ENCODE measurements at places on chromosomes 16 and 17.

DNA sequence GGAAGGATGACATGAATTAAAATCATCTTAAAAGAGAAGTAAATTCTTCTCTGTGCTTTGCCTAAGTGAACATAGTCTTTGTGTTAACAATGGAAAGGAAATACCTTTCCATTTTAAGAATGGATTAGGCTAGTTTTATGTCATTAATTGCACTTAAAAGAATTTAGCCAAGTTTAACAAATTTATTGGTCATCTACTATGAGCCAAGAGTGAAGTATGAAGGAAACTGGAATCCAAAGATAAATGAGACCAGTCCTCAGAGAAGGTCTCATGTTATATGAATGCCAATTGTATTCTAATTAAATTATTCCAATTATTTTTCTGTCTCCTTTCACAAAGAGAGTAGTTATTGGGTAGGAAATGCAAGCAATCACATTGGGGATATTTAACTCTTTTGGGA, 741.3 kb upstream of the SOX9 start:
- no peak for DNase-seq

DNA sequence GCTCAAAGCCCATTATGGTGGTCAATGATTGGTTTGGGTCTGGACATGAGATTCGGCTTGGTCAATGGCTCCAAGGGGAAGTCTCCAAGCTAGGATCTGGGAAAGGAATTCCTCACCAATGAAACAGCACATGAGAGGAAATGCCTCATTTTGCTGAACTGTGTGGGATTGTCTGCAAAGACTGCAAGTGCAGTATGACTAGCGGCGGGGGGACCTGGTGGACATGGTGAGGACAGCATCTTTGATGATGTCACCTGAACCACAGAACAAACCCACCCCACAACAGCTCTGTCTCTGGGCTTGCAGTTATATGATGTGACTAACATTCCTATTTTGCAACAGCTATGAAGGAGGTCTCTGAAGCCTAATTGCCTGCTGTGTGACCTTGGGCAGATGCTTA, 50.6 kb upstream of the NKD1 start:
- no peak for DNase-seq

DNA sequence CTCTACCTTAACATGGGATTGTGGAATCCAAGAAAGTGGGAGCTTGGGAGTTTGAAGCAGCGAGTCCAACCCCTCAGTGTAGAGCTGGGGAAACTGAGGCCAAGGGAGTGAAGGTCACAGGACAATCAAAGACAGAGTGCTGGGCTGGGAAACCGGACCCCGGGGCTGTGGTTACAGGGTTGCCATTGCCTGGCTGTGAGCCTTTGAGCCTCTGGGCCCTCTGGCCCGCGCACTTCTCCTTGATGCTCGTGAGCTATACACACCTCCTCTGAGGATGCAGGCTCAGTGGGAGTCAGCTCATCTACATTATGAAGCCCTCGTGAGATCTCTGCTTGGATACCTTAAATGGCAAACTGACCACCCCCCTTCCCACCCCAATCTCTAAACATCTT, 2.1 kb downstream of the ABCC3 start:
- DNase-seq = no peak

- no peak for DNase-seq
Measured at GRCh38 chr17:43784068-43784467, 3.8 kb downstream of the CFAP97D1 start.

GRCh38 chr16:67390816-67391423, 2.4 kb downstream of the TPPP3 start:
- no peak for DNase-seq

DNA sequence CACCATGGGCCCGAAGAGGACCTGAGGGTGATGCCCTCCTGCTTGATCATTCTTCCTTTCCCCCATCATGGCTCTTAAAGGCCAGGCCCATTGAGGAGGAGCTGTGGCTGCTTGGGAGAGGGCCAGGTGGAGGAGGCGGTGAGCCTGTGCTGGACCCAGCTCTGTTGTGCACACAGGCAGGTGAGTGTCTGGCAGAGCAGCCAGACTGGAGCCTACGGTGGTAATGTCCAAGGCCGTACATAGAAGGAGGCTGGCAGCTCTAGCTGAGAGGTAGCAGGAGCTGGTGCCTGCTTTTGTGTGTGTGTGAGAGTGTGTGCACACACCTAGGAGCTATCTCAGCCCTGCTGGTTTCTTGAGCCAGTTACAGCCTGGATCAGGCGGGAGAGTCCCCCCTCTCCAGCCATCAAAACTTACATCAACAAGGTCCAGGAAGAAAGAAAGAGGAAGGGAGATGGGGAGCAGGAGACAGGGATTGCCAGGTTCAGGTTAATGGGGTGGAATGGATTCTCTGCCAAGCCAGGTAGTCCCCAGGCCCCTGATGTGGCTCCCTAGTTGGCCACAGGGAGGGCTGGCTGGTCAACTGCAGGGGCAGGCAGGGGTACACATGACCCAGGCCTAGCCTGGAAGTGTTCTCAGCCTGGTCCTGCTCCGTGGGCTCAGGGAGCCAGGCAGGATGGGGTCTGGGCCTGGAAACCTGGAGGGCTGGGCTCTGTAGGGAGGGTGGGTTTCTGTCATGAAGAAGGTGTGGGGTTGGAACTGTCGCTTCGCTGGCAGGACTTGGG, 107.1 kb downstream of the RAP1GAP2 start:
- no peak for DNase-seq

DNA sequence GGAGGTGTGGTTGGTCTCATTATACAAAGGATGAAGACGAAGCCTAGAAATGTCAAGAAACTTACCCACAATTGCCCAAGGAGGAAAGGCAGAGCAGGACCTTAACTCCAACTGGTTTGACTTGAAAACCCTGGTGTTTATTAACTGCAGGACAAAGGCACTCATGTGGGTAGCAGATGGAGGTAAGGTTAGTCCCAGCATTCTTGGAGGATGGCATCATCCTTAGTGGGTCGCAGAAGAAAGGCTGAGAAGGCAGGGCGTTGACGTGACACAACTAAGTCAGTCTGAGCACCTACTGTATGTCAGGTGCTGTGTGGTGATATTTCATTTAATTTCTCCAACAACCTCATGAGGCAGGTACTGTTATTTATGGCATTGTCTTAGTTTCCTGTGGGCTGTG, 101.3 kb downstream of the HAPSTR1 start:
- DNase-seq = no peak

GRCh38 chr17:42442196-42442565, 16.5 kb upstream of the ATP6V0A1 start:
- DNase-seq = no peak

- peak; percentile 82 for DNase-seq
Measured at GRCh38 chr17:43814714-43815113, 18.2 kb downstream of the MPP3 start.

DNA sequence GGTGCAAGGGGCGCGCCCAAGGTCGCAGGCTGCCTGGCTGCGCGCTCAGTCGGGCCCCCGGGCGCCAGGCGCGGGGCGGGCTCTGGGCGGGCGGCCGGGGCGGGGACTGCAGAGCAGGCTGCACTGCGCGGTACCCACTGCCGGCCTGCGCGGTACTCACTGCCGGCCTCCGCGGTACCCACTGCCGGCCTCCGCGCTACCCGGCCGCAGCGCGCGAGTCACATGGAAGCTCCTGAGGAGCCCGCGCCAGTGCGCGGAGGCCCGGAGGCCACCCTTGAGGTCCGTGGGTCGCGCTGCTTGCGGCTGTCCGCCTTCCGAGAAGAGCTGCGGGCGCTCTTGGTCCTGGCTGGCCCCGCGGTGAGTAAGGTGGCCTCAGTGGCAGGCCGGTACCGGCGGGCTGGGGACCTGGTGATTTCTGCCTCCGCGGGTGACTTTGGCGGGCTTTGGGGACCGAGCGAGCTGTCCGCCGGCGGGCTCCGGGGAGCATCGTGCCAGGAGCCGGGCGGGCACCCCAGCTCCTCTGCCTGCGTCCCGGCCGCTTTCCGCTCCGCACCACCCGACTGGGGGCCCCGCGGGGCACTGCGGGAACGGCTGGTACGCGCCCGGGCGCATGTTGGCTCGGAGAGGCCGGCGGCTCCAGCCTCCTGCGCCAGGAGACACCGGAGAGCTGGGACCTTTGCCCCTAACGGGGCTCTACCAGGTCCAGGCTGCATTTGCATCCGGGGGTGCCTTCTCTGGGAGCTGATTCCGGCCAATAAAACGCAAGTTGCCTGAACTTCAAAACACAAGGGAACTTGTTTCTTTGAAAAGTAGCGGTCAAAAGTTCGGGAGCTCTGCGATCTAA, at the start of gene SLC47A1:
Gene SLC47A1, plus strand, starts transcription at position 137 of the 844 bp plus-strand sequence. Its CDS starts 86 bp downstream, at position 223.
- peak; percentile 36 for DNase-seq

- peak; percentile 58 for DNase-seq
Measured at GRCh38 chr17:50185631-50186471, 15.6 kb downstream of the COL1A1 start.

DNA sequence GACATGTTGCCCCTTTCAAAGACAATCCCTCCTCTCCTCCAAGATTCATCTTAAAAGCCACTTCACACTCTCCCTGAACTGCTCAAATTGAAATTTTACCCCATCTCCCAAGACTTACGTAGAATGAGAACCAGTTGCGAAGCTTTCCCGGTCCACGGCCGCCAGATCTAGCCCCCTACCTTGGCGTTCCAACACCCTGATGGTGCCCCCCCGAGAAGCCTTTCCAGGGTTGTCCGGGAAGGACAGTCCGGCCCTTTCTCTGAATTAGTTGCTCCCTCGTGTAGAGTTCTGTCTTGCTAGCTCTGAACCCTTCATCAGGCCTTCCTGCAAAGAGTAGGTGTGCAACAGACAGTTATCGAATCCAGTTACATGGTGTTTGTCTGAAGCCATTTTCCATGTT, 60.0 kb upstream of the DNAH17 start:
- DNase-seq = no peak

DNA sequence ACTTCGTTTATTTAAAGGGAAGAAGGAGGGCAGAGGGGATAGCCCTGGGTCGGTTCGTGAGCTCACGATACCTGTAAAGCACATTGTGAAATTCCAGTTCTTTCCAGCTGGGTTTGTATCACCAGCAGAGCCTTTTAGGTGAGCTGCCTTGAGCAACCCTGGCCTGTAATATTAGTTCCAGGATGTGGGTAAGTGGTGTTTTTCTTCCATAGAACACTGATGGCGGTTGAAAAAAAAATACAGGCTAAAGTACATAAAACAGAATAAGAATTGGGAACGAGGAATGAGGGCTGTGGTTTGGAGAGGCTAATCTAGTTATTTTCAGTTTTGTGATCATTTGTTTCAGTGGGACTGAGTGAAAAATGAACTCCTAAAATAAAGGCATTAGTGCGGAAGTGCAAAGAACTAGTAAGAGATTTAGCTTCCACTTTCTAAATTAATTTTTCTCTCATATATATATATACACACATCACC, 20.6 kb downstream of the HS3ST3B1 start:
- DNase-seq = no peak

- DNase-seq = no peak
Measured at GRCh38 chr16:77439106-77439505, 4.3 kb upstream of the ADAMTS18 start.

DNA sequence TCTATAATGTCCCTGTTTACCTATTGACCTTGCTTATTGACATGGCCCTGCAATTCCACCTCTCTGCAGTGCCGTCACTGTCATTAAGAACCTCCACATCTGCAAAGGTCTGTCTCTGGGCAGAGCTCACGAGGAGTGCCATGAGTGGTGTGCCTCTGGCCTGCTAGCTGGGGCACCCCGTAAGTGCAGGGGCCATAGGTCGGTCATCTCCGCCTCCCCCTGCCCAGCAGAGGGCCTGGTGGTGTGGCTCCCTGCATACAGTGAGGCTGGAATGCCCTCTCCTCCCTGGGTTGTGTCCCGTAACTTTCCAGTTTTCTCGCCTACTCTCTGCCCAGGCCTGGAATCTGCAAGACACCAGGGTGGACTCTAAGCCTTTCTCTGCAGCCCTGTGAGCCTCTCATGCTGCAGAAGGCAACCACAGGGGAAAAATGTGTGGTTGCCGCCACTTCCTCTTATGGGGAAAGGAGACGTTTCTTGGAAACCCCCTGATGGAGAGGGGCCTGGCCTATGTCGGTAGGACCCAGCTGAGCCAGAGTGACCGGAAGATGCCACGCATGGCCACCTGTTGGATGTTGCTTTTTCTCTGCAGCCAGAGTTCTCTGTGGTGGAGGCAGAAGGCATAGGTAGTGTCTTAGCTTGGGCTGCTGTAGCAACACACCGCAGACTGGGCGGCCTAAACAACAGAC, 2.7 kb upstream of the SNX20 start:
- no peak for DNase-seq

DNA sequence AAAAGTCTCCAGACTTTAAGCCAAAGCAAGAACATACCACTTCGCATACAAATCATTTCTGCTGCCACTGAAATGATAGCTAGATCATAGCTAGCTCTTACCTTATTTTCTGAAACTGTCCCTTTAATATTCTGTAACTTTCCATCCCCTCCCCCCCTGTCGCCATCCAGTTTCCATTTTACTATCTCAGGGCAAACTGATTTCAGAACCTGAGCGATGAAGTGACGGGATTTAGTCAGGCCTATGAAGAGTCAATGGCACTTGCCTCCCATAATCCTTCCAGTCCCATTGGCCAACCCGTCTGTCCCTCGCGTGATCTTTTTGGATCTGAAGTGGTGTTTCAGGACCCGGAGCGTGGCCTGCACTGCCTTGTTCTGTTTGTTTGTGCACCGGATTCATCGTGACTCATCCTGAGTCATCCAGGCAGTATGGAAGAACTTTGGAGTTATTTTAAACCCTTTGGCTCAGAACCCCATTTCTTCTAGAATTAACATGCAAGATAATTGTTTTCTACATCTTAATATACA, 199.8 kb upstream of the CHMP6 start:
- peak; percentile 97 for DNase-seq

- DNase-seq = no peak
Measured at GRCh38 chr17:66925811-66926500, 38.6 kb upstream of the CACNG4 start.

DNA sequence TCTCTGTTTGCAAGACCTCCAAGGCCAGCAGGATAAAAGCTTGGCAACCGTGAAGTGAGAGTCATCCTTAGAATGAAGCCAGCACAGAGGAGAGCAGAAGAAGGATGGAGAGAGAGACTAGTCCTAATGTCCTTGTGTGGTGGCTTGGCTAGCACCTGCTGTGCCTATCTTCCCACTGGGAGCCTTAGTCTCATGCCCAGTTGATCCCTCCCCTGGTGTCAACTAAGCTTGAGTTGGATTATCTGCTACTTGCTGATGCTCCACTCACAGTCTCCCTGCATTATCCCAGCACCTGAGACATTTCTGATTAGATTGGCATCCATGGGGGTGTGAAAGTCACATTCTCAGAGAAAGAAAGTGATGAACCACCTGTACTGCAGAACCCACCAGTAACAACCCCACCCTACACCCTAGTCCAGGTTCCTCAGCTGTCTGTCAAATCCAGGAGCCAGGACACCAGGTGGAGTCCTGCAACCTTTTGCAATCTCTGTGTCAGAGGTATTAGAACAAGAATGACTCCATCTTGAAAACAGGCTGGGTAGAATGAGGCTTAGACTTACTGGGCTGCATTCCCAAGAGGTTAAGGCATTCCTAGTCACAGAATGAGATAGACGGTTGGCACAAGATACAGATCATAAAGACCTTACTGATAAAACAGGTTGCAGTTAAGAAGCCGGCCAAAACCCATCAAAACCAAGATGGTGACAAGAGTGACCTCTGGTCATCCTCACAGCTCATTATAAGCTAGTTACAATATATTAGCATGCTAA, 460.2 kb upstream of the C16orf82 start:
- DNase-seq = no peak

DNA sequence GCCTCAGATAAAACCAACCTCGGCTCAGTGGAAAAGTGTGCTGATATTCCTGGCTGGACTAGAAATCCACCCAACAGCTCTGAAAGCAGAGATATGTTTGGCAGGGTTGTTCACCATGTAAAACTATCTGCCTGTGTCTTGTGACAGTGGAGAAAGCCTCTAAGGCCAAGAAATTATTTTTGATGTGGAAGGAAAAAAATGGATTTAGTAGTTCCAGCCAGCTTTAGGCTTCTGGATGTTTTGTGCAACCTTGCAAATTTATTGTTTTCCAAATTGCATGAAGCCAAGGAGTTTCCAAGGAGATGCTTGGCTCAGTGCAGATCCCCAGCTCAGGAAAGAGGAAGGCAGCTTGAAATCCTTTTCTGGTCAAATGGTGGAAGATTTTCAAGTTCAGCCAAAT, 31.6 kb downstream of the TEKT5 start:
- no peak for DNase-seq

Data from cardiac fibroblast (primary cell).